Inflammatory macrophage treated with lipopolysaccharide for 4 hours (primary cell): ENCODE measurements at places on chromosomes 7 and 10.

GRCh38 chr10:114723361-114723760, 65.3 kb upstream of the ABLIM1 start:
- no peak for DNase-seq

- DNase-seq: no peak
These were observed 207.7 kb downstream of the SNX10 start for GRCh38 chr7:26499315-26499897.

- peak; percentile 95 for DNase-seq
These were observed 102.7 kb downstream of the MACC1 start for GRCh38 chr7:20114468-20114867.

DNA sequence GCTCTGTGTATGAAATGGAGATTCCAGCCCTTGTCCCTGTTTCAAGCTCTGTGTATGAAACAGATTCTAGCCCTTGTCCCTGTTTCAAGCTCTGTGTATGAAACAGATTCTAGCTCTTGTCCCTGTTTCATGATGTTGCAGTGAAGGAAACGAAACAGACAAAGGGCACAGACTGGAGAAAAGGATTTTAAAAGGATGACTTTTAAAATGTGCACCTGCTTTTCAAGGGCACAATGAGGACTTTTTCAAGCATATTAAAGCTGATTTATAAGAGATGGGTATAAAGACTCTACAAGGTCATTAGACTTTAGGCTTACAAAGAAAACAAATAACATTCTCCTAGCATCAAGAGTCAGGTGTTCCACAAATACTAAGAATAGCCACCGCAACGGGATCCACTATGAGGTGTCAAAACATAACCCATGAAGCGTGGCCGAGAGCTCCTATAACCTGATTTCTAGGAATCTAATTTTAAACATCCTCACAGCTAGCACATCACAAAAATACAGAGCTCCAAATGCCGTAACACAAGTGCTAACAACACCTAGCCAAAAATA, 29.0 kb downstream of the DIP2C start:
- DNase-seq: no peak

DNA sequence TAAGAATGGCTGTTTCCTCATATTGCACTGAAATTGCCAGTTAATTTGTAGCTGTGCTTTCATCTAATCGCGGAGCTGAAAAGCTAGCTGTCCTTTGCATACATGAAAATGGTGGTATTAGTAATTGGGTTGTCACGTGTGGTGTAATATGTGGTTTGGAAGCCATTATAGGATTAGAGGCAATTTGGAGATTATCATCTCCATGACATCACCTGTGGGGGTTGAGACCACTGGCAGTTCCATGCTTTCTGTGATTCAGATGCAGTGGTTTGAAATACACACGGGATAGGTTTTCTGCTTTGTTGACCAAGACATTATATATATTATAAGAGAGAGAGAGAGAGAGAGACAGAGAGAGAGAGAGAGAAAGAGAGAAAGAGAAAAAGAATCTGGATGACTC, 180.8 kb downstream of the RAB11FIP2 start:
- DNase-seq: no peak

DNA sequence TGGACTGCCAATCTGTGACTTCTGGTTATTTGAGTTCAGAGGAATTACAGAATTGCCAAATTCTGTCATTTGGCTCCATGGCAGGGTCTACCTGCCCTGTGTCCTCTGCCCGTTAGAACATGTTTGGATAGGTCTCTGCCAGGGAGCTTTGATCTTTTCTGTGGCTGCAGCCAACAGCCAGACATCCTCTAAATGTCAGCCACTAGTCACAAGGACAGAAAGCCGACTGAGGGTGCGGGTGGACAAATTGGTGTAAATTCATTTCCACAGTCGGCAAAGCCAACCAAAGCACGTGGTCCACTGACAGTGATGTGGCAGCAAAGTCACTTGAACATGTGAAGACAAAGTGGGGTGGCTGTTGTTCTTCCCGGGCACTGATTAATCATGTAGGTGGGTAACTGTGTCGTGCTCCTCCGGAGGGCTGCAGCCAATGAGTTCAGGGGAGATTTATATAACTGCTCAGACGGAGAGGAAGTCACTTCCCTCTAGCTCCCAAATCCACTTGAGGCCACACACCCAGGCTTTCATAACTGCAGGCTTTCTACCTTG, 26.7 kb upstream of the CAMK1D start:
- peak; percentile 30 for DNase-seq

DNA sequence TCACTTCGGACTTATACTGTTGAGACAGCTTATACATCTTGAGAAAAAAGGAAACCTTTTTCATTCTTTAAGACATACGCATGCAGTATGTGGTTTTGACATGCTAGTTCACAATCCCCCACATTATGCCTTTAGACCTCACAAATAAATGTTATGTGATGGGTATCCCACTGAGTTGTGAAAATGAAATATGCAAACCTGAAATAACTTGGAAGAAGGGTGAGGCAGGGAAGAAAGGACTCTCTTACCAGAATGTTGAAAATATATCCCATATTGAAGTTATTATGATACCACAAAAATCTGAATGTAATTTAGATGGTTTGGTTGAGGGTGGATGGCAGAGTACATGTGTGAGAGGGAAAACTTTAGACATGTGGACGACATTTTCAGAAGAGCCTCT, 379.8 kb downstream of the BBS9 start:
- DNase-seq: no peak

DNA sequence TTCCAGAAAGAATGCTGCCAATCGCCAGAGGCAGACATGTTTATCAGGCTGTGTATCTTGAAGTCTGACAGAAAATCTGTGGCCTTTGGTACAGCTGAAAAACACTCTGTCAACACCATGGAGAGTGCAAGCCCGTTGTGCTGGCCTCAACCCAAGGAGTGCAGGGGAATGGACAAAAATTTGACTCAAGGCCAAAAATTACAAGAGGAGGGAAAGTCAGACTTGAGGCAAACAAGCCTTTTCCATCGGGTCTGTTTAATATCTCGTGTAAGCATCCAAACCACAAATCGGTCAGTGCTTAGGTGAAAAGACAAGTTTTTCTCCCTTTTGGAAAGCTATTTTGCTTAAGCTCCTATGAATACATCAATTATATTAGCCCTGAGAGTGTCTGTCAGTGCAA, 305.3 kb upstream of the NFE2L3 start:
- DNase-seq: no peak

GRCh38 chr7:155437836-155438235, 20.1 kb upstream of the EN2 start:
- DNase-seq: no peak

DNA sequence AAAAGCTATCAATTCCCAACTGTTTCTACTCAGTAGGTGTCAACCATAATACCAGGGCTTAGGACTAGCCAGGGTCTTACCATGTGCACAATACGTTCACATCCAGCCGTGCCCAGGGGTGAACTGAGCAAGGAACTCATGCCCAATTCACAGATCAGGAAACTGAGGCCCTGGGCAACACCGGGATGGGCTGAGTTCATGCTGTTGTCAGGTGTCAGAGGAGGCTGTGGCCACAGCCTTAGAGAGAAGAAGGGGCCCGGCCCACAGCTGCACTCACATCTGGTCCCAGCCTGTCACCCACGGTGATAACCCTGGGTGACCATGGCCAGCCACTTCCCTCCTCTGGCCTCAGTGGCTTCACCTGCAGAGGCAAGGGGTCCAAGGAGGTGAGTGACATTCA, 92.0 kb downstream of the FAM53B start:
- DNase-seq: no peak

GRCh38 chr7:73967832-73968290, 60.1 kb upstream of the ELN start:
- peak; percentile 1 for DNase-seq

DNA sequence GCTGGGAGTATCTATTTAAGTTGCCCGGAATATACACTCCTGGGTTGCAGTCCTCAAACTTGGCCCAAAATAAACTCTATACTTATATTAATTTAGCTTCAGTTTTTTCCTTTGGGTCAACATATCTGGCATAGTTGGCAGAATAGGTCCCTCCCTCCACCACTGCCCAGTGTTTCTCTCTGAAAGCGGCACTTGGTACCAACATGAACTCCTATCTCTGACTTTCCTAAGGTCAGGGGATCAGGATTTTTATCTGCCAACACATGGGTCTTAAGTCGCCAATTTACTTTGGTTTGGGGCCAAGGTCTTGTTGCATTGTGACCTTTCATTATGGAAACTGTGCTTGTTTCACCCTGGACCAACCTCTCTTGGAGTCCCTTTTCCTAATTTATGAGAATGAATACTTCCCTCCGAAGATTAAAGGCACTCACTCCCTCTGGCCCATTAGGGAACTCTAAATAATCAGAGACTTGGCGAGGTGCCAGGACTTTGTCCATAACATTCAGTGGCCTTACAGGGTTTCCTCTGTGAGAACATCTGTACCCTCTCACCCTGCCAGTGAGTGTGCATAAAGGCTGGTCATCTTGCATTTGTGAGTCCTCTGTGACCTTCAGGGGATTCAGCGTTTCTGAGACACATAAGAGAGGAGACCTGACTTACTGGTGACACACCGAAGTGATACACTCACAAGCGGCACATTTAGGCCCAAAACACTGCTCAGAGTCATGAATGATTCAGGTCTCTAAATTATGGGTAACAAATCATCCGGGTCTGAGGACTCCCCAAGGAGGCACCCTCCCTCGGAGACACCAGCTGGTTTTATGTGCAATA, 19.7 kb upstream of the FKBP9 start:
- DNase-seq: no peak

- no peak for DNase-seq
These were observed 353.3 kb upstream of the SEMA3C start for GRCh38 chr7:81272176-81272575.

DNA sequence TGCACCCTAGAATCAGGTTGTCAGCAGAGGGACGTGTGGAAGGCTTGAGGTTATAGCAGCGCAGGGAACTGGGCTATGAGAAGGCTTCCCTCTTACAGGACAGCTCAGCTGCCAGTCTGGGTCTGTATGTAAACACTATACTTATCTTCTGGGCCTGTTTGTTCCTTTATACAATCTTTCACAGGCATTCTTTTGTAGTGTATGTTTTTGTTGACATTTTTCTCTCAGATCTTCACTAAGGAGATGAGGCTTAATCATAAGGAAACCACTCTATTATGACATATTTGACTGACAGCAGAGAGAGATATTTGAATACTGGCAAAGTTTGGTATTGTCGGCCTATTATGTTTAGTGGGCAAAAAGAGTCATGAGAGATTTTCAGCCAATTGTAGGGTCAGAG, 929 bp downstream of the GBF1 start:
- DNase-seq: peak; percentile 33

DNA sequence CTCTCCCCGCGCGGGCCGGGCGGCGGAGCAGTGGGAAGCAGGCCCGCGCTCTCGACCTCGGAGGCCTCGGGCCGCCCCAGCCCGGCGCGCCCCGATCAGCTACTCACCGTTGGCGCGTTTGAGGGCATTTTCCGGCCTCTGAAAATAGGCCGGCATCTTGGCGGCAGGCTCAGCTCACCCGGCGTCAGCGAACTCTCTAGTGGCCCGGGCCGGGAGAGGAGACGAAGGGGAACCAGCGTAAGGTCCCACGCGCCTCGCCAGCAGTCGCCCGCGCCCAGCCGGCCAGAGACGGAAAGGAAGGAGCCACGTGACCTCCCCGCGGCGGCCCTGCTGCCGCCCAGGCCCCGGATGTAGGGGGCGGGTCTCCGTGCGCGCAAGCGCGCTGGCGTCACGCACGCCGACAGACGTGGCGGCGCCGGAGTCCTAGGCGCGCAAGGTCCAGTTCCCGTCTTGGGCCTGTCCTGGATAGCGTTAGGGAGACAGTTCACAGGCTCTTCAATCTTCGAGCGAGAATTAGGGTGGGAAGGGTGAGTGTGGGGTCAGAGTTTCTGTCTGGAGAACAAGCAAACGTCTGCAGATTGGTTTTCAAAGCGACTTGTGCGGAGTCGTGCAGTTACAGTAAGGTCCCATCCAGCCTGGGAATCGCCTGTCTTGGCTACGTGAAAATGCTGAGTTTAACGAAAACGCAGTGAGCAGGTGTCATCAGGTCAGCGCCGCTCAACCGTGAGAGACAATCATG, at the start of gene EIF3A:
EIF3A (minus strand) TSS at position 297 of the 739 bp plus-strand sequence; CDS start at position 156, 141 bp downstream.
- peak; percentile 95 for DNase-seq

DNA sequence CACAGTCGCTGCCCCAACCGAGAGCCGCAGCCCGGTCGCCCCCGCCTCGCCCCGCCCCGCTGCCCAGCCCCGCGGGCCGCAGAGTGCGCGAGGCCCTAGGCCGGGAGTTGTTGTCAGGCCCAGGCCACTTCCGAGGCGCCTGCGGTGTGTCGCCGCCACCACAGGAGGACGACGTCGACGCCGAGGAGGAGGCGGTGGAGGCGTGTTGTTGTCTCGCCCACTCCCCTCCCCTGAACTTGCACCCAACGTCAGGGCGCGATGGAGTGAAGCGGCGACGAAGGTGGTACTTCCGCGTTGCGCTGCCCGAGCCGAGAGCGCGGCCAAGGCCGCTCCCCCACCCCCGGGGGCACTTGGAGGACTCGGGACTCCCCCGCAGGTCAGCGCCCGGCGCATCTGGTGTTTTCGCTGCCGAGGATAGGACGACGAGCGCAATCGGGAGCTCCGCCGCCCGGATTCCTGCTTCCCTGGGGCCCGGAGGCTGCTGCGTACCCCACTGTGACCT, at the start of gene CDK13:
CDK13 (plus strand) TSS at position 286 of the 502 bp plus-strand sequence. CDS start 386 bp downstream, outside the sequence.
- peak; percentile 67 for DNase-seq

- no peak for DNase-seq
These were observed 57.1 kb downstream of the KIF5B start for GRCh38 chr10:31999070-31999660.

DNA sequence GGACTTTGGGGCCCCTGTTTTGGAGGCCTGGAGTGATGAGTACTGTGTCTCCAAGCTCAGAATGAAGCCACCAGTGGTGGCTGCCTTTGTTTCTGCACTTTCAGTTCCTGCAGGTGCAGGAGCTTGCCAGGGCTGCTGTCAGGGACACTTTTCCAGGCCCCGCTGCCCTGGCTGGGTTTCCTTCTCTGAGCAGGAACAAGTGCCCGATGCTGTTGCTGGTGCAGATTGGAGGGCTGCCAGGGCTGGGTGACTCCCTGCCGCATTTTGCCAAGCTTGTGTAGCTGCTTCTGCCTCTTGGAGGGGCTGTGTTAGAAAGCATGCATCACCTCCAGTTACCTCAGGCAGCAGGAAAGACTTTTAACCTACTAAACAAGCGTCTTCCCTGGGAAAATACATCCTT, 211.1 kb downstream of the MGMT start:
- no peak for DNase-seq

- DNase-seq: no peak
These were observed 19.6 kb downstream of the WIPF3 start for GRCh38 chr7:29825775-29826529.

DNA sequence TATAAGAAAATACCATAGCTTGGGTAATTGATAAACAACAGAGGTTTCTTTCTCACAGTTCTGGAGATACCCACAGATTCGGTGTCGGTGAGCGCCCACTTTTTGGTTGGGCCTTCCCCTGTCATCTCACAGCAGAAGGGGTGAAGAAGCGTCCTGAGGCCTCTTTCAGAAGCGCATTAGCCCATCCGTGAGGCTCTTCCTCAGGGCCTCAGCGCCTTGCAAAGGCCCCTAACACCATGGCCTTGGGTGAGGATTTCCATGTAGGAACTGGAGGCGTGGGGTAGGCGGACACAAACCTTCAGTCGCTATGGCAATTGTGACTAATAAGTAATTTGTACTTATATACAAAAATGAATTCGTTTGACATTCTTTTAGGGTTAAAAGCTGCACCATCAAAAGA, 316.0 kb downstream of the PTPRN2 start:
- no peak for DNase-seq
